Right cardiac atrium (tissue), 5 donors: ENCODE measurements at places on chromosomes 5 and 9. TPM values are rescaled to one million over a fixed set of nuclear protein-coding genes. Genes with fewer than 3 reads are reported as not detected.

DNA sequence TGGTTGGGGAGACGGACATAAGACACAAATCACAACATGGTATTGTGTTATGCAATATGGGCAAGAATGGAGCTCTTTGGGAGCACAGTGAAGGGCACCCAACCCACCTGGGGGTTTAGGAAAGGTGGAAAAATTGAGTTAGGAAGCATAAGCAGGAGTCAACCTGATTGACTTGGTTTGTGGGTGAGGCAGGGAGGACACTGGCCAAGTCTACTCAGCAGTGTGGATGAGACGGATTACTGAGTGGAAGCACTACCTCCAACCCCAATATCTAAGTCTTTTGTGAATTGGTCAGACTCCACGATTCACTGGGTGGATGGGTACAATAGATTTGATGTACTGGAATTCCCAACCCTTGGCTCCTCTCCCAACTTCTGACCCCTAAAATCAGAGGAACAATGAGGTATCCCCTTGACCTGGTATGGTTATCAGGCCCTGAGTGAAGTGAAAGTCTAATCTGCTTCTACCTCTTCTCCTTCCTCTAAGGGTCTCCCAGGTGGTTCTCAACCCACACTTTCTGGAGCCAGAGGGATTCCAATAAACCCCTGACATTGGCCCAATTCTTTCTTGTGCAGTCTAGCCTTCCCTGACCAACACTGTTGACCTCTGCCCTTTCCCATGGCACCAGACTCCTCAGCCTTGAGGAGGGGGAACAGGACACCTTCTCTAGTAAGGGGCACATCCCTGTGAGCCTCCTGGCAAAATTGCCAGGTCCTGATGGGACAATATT lies 5.2 kb downstream of the EGR1 start:
- DNase-seq, result no peak

CCDC180 gene
- total RNA-seq, result 2.1 TPM

DNA sequence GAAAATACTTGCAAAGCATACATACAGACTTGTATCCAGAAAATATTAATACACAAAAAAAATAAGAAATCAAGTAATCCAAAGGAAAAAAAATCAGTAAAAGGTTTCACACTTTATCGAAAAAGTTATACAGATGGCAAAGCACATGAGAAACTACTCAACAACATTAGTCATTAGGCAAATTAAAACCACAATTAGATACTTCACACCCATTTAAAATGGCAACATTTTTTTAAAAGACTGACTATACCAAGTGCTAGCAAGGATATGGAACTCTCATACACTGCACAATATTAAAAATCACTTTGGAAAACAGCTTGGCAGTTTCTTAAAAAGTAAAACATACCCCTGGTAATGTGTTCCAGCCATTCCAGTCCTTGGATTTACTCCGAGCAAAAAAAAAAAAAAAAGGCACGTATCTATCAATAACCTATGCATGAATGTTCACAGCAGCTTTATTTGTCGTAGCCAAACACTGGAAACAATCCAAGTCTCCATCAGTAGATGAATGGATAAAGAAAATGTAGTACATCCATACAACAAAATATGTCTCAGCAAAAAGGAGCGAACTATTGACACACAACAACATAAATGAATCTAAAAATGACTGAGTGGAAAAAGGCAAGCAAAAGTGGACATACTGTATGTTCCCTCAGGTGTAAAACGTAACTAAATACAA lies 66.0 kb downstream of the GNAQ start:
- DNase-seq, result no peak

CCDC152 gene
- total RNA-seq, result 5.0 TPM

OTP gene
- total RNA-seq, result not detected

- DNase-seq, result no peak
These were observed 1.0 kb downstream of the NUDCD2 start for GRCh38 chr5:163458778-163459385.

DNA sequence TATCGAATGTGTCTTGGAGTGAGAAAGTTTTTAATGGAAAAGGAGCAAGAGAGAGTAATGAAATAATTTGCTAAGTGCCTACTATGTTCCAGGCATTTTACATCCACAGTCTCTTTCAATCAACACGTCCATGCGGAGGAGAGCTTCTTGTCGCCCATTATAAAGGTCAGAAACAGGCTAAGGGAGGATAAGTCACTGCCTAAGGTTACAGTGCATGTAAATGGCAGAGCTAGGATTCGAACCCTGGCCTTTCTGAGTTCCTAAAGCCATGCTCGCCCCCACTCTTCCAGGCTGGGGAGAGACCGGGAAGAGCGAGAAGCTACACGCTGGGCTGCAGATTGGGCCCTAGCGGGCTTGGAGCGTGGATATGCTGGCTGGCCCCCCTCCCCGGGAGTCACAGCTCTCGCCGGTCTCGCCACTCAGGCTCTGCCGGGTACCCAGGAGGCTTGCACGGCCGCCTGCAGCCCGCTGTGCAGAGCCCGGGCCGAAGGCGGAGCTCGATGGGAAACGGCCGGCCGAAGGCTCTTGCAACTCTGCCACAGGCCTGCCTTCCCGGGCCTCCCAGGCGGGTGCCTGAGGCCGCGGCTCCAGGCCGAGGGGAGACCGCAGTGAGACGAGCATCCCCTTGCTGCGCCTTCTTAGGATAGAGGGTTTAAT lies 775 bp upstream of the LHX2 start:
- DNase-seq, result peak; percentile 70
